ENCODE measurements at places on chromosomes 3 and 15.

DNA sequence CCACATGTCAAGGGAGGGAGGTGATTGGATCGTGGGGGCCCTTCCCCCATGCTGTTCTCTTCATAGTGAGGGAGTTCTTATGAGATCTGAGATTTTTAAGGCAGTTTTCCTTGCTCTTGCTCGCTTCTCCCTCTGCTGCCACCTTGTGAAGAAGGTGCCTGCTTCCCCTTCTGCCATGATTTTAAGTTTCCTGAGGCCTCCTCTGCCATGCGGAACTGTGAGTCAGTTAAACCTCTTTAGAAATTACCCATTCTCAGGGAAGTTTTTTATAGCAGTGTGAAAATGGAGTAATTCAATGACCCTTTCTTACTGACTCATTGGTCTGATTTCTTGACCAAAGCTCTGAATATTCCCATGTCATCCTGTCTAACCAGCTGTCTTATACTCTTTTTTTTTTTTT lies 484.4 kb upstream of the TPRG1 start:
- peak; percentile 20 for DNase-seq

DNA sequence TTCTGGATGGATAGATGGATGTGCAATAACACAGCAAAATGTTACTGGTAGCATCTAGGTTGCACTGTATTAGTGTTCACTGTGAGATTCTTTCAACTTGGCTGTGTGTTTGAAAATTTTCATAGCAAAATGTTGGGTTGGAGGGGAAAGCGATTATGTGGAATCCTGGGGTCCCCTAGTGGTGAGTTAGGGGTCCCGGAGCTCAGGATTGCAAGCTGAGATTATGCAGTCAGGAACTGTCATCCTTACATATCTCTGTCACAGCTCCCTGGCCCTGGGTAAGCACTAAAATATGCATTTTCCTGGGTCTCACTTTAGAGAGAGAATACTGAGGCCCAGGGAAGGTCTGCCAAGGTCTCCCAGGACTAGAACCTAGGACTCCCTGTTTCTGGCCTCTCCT lies 77.2 kb downstream of the CEMIP start:
- DNase-seq, result no peak

DNA sequence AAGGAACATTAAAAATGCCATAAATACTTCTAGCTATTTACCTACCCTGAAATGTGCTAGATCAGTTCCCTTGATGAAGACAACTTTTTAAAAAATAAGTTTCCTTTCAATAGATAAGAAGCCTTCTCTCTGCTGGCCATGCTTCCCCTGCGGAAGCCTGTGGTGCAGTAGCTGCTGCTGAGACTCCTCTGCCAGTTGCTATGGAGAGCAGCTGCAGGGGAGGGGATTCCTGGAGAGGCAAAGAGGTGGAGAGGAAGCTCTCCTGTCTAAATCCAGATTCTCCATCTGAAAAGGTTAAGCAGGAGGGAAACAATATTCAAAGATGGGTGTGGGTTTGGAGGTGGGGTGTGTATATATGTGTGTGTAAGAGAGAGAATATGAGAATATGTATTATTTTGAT lies 69.8 kb upstream of the BFSP2 start:
- DNase-seq, result no peak

DNA sequence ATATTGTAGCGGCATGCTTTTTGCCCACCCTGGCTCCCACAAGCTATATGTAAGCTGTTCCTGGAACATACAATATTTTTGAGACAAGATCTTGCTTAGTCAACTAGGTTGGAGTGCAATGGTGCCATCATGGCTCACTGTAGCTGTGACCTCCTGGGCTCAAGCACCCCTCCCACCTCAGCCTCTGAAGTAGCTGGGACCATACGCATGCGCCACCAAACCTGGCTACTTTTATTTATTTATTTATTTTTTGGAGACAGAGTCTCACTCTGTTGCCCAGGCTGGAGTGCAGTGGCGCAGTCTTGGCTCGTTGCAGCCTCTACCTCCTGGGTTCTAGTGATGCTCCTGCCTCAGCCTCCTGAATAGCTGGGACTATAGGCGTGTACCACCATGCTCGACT lies 6.7 kb upstream of the SQOR start:
- DNase-seq, result no peak

GRCh38 chr3:72255191-72255590 lies 470.2 kb upstream of the PROK2 start:
- no peak for DNase-seq

DNA sequence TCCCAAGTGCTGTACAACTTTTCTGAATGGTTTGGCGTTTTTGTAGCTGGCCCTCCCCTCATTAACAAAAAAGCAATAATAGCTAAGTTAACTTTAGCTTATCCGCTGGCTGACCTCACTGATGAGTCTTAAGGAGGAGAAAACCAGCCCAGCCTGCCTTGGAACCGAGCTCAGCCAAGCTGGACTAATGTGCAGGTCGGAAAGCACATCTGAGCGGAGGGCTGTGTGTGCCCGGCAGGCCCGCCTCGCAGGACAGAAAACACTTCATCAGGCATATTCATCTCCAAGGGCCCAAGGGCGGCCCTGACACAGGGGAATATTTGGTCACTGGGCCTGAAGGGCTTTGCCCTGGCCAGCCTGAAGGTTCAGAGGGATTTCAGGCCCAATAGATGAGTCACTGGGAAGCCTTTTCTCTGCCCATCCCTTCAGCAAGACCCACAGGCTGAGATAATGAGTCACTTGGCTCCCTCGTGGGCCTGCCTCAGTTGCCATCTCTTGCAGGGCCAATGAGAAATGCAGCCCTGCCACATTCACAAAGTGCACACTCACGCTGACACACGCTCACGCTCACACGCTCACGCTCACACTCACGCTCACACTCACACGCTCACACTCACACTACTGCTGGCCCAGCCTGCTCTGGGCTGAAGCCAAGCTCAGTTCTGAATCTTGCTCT lies 75.1 kb downstream of the SLC12A8 start:
- DNase-seq, result peak; percentile 32

GRCh38 chr3:25465266-25465860 lies 37.3 kb downstream of the RARB start:
- DNase-seq, result no peak

GRCh38 chr15:58632789-58633188 lies 116.7 kb downstream of the ADAM10 start:
- DNase-seq, result no peak

GRCh38 chr3:168989396-168989795 lies 674.1 kb downstream of the MECOM start:
- DNase-seq, result no peak

GRCh38 chr15:67674983-67675382 lies 132.5 kb downstream of the MAP2K5 start:
- no peak for DNase-seq

- DNase-seq, result no peak
These were observed 152.0 kb upstream of the PEX5L start for GRCh38 chr3:180188512-180189309.

DNA sequence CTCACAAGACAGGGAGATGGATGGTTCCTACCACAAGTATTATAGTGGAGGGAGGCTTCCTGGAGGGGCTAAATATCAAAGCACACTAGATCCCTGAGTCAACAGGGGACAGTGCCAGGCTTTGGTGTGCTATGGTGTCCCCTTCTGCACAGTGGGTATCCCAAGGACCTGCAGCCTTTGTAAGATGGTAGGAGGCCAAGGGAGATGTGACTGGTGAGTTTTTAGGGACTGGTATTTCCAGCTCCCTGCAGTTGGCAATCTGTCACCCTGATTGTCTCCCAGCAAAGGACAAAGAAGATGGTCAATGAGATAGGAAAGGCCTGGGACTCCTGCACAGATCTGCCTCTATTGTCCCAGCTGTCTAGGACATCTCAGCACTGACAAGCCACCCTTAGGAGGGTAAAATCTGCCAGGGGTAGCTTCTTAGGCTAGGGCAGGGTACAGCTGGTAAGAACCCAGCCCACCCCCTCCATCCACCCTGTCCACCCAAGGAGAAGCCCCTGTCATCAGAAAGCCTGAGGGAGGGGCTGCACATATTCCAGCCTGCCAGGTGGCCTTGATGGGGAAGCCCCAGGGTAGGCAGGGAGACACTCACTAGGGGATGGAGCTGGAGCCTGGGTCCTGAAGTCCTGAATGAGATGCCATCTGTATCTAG lies 631 bp downstream of the CYP1A1 start:
- DNase-seq, result no peak

GRCh38 chr3:46930166-46930944 lies 46.2 kb downstream of the CCDC12 start:
- no peak for DNase-seq

- DNase-seq, result no peak
These were observed 80.8 kb upstream of the SKOR1 start for GRCh38 chr15:67744331-67745072.

DNA sequence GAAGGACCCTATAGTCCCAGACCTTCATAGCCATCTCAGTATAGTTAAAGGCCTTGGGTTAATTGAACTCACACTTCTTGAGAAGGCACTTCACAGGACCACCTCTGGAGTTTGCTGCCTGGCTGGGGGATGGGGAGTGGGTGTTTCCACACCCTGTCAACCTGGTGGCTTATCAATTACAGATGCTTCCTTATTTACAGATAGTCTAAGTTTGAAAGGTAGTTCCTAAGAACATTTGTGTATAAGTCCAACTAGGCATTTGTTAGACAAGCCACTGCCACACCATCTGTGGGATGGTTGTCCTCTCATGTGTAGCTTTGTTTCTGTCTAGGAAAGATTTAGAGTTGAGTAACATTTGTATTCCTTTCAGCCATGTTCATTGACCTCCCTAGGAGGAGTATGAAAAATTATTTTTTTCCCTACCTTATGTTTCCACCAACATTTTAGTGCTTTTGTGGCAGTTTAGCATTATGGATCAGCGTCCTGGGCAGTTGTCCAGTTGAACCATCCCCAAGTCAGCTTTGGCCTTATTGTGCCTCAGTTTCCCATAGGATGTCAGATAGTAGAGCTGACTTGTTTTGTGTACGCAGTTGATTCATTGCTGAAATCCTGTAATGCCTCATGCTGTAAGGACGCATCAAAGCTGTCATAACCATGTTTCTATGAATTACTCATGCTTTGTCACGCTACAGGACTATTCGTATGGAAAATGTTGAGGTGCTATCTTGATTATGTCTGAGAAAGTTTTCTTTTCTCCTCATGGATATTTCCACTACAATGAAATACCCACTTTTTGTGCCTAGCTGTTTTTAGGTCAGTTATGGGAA lies 21.2 kb upstream of the SIAH2 start:
- DNase-seq, result no peak

DNA sequence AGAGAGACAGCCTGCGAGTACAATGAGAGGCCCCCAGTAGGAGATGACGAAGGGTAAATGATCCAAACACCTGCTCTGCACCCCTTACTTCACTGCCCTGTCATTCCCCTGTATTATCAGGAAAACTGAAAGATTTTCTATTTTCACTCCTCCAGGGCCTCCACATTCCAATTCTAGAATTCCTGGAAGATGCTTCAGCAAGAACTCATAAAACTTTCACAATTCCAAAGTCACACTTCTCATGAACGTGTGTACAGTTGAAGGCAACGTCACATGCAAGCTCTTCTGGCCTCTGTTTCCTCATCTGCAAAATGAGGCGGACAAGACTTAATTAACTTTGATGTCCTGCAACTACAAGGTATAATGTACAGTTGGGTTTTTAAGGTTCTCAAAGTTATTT lies 62.8 kb upstream of the SPATA12 start:
- DNase-seq, result no peak

DNA sequence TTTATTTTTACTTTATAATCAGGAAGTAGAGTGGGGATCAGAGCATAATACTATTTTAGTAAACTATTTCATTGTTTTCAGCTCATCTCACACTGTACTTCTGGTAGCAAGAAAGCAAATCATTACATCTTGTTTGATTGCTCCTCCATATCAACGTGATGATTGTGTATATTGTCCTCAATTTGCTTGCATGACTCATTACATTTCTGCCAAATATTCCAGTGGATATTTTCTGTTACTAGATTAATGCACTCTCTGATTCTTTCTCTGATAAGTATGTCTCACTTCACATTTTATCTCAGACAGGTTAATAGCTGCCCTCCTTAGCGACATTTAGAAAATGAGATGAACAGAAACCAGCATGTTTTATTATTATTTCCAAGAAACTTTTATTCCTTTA lies 1145.3 kb downstream of the OTOL1 start:
- DNase-seq, result no peak

DNA sequence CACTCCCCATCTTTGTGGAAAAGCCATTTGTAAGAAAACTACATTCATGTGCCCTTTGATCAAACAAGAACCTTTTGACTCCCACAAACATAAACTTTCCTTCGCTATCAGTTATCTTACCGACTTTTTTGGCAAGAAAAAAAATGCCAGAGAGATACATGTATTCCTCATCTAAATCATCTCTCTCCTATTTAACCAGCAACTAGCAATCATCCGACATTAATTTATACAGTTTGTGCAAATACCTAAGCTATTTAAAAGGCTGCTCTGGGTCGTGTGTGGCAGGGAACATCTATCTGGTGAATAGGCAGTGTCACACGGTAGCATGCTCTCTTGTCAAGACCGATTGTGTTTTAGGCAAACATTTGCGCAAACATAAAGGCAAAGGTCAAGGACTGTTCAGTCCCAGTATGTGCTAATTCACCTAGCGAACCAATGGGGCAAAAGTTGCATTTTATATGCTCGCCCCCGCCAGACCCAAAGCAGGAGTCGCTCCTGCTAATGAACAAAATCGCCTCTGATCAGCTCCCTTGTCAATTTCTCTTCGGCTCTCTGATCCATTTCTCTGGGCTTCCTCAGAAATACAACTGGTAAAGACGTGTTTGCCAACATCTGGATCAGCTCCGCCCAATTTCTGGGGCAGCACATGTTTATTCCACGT lies 37.7 kb downstream of the ZIC4 start:
- DNase-seq, result no peak

All from A549 (cell line).